ENCODE measurements at places on chromosomes 12 and 14. TPM values are rescaled to one million over a fixed set of nuclear protein-coding genes. Genes with fewer than 3 reads are reported as not detected.

Gene RNASE3
- not detected for total RNA-seq

Gene CHFR
- total RNA-seq: 16.4 TPM

Gene DPF3
- 6.4 TPM for total RNA-seq

Gene MIPOL1
- 28.0 TPM for total RNA-seq

Gene SOX5
- 2.0 TPM for total RNA-seq

Data from Daoy (cell line).